BE2C (cell line): ENCODE measurements at places on chromosomes 13 and 19.

GRCh38 chr13:50094615-50095293, 79.5 kb downstream of the KCNRG start:
- DNase-seq = no peak

GRCh38 chr19:47322058-47322457, 9.9 kb upstream of the C5AR2 start:
- DNase-seq = no peak

- DNase-seq = no peak
Measured at GRCh38 chr13:44693156-44693764, 117.1 kb upstream of the TSC22D1 start.

DNA sequence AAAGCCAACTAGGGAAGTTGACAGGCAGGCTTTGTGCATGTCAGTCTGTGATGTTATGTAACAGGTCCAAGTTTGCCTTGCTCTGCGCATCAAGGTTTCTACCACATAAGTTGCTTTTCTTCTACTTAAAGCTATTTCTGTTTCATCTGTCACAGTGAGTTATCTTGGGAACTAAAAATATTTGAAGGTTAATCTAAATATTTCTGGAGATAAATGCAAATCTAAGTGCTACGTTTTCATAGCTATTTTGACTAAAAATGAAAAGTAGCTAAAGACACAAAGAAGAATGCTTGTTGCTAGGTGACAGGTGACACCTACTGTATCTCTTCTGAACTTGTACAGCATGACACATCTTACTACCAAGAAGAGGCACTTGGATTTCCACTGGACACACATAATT, 135.6 kb downstream of the KLF12 start:
- DNase-seq = no peak

GRCh38 chr19:42224940-42225717, 5.0 kb downstream of the ZNF526 start:
- DNase-seq = no peak

DNA sequence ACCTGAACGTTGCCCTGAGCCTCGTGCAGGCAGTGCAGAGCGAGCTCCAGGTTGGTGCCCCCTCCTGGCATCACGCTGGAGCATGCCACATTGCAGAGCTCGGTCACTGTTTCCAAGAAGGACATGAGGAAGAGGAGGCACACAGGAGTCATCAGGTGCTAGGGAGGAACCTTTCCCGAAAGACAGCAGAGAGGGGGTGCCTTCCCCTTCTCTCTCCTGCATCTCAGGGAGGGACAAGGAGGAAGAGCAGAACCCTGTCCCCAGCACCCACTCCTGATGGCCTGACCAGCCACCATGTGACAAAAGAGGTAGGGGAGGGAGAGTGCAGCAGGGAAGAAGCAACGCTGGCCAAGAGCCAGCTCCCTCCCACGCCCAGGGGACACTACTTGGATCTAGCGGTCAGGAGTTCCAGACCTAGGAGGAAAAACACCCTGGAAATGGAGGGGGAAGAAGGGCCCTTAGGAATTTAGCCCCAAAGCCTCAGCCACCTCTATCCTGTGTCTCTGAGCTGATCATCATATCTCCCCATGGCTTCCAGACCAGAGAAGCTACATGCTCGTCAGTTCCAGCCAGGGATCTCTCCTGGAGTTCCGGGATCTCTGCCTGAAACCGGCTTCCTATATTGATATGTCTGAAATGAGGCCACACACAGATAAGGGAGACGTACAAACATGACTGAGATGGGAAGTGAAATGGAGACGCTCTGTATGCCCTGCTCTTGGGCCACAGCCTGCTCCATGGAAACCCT, 17.0 kb upstream of the NAPA start:
- DNase-seq = no peak

DNA sequence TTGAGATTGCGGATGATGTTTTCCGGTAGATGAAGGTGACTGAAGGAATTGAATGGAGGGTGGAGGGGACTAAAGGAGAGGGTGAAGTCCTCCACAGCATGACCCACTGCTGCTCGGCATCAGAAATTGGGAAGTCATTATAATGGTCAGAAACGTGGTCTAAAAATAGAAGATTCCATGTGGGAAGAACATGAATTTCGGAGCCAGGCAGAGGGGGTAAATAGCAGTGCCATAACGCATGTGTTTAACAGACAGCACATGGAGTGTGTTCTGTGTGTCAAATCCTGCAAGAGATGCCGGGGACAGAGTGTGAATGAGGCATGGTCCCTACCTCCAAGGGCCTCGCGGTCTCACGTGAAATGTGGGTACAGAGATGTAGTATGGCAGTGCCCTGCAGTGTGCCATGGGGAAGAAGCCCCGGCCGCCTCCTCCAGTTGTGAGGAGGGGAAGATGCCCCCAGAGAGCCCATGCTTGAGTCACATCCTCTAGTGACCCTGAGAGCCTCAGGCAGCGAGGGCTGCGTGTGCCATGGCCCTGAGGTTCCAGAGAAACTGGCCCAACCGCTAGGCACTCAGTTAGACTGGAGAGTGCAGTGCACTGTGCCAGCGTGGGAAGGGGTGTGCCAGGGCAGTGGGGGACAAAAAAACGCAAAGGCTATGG, 106.1 kb downstream of the COL4A2 start:
- DNase-seq = no peak

DNA sequence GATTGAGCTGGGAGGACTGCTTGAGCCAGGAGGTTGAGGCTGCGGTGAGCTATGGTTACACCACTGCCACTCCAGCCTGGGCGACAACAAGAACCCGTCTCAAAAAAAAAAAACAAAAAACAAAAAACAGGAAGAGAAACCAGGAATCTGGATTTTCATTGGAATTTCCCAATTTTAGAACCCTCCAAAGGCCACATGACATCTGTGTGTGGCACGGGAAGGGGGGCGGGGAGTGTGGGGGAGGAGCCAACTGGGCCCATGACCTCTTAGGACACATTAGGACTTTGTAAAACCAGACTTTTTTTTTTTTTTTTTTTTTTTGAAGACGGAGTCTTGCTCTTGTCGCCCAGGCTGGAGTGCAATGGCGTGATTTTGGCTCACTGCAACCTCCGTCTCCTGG, 21.2 kb upstream of the MYDGF start:
- no peak for DNase-seq

DNA sequence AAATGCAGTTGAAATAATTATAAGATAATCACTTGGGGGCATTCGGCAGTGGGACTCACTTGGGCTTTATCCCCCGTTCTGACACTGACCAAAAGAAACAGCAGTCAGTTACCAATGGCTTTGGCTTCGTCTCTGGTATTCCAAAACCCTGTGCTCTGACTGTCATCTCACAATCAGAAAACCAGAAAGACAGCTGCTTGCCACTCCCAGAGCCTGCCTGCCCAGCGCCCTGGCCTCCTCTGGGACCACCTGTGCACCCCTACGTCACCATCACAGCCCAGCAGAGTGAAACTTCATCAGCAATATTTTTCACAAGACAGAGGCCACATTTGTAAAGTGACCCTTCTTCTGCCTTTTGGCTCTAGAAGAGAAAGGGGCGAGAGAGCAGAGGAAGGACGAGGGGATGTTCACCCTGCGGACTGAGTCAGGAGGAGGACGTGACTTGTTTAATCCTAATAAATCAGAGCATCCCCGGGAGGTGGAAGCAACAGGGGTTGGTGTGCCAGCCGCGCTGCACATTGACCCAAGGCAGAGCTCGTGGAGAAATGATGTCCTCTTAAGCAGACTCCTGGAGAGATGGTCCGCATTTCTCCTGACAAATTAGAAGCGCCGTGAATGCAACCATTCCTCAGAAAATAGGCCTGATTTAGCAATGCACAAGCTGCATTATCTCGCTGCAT, 397.8 kb upstream of the ZNF507 start:
- DNase-seq = no peak

GRCh38 chr13:47508527-47509228, 492.4 kb downstream of the SUCLA2 start:
- DNase-seq = no peak

DNA sequence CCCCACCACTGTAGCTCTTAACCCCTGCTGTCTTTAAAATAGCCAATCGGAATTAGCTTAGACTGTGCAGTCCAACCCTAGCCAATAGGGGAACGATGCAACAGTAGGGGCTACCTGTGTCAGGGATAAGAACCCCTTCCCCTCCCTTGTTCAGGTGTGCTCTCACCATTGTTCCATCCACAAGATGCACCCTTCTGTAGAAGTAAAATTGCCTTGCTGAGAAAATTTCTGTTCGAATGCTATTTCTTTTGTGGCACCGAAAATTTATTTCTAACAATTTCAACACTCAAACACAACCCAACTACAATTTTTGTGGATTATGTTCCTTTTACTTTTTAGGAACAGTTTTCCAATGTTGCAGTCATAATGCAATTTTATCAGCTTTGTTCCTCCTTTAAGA, 3.6 kb upstream of the ZNF583 start:
- no peak for DNase-seq

GRCh38 chr19:17605761-17606589, 50.5 kb downstream of the COLGALT1 start:
- peak; percentile 83 for DNase-seq

- peak; percentile 95 for DNase-seq
Measured at GRCh38 chr19:49801966-49802661, 11.0 kb downstream of the FUZ start.

DNA sequence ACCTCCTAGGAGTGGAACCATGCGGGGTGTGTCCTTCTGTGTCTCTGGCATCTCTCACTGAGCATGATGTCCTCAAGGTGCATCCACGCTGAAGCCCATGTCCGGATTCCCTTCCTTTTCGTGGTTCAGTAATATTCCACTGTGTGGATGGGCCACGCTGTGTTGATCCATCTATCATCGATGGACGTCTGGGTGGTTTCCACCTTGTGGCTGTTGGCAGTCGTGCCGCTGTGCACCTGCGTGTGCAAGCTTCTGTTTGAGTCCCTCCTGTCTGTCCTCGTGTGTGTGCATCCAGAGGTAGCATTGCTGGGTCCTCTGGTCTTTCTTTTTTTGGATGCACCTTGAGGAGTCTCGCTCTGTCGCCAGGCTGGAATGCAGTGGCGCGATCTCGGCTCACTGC, 11.2 kb upstream of the GNA15 start:
- DNase-seq = no peak

- DNase-seq = no peak
Measured at GRCh38 chr13:66159511-66159910, 1070.6 kb downstream of the PCDH9 start.

GRCh38 chr19:52527956-52528351, 486 bp downstream of the ZNF808 start:
- peak; percentile 13 for DNase-seq

DNA sequence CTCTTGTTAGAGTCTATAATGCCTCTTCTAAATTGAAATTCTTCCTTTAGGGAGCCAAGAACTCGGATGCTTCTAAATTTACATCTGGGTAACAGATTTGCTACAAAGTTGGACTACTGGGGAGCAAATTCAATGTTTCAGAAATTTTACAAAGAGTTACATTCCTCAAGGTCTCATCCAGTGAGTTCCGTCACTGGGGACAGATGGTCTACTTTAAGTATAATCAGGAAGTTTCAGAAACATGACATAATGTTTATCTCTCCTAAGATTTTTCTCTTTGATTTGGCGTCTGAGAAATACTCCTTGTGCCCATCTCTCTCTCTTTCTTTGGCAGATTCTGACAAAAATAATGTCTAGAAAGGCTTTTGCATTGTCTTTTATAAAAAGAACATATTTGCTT, 81.5 kb upstream of the MBNL2 start:
- no peak for DNase-seq

GRCh38 chr13:44921931-44922758, 67.1 kb downstream of the NUFIP1 start:
- no peak for DNase-seq

DNA sequence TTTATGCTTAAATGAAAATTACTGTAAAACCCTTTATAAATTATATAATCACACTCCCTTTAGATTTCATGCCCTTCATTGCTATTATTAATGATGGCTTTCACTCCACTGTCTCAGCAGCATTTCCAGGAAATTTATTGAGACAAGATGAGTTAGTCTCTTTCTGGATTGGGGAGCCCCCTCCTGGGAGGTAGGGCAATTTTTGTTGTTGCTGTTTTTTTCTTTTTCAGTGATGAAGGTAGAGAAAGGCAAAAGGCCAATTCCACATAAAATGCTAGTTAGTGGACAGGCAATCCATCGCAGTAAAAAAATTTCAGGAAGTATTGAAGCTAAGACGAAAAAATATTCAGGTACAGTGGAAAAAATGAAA, 80.2 kb downstream of the TEX26 start:
- no peak for DNase-seq

- no peak for DNase-seq
Measured at GRCh38 chr13:52868190-52868589, 19.8 kb upstream of the PCDH8 start.

- no peak for DNase-seq
Measured at GRCh38 chr13:106155411-106155810, 380.1 kb downstream of the EFNB2 start.

- DNase-seq = no peak
Measured at GRCh38 chr13:43095771-43096719, 72.7 kb downstream of the DNAJC15 start.

DNA sequence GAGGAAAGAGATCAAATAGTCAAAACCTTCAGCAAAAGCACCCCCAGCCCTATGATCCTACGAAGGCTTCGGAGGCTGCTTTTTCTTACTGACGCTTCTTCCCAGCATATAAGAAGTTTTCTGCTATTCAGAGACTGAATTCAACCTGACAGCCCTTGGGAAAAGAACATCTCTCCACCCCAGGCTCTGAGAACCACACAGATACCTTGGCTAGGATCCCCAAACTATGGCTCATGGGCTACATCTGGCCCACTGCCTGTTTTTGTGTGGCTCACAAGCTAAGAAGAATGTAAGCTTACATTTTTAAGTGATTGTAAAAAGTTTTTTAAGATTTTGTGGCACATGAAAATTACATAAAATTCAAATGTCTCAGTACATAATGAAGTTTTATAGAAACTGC, 3.0 kb downstream of the SLC15A1 start:
- no peak for DNase-seq

- peak; percentile 75 for DNase-seq
Measured at GRCh38 chr19:45882652-45883585, 3.0 kb downstream of the IRF2BP1 start.

DNA sequence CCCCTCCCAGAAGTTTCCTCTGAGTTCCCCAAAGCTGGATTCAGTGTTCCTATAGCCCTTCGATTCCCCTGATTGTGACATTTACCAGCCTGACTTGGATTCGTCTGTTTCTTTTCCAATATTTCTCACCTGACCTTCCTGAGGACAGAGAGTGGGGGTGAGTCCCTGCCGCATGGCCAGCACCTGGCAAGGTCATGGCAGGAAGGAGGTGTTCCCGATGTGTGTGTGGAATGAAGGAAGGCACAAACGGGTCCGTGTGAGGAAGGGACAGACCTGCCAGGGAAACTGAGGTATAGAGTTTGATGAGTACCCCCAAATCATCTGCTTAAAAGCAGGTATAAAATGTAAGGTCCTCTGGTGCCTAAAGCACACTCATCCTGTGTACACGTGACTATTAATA, 3.3 kb downstream of the COL4A1 start:
- DNase-seq = no peak

- DNase-seq = no peak
Measured at GRCh38 chr19:58569191-58569942, 3.8 kb downstream of the MZF1 start.
